ENCODE measurements at places on chromosomes 7 and 10.

DNA sequence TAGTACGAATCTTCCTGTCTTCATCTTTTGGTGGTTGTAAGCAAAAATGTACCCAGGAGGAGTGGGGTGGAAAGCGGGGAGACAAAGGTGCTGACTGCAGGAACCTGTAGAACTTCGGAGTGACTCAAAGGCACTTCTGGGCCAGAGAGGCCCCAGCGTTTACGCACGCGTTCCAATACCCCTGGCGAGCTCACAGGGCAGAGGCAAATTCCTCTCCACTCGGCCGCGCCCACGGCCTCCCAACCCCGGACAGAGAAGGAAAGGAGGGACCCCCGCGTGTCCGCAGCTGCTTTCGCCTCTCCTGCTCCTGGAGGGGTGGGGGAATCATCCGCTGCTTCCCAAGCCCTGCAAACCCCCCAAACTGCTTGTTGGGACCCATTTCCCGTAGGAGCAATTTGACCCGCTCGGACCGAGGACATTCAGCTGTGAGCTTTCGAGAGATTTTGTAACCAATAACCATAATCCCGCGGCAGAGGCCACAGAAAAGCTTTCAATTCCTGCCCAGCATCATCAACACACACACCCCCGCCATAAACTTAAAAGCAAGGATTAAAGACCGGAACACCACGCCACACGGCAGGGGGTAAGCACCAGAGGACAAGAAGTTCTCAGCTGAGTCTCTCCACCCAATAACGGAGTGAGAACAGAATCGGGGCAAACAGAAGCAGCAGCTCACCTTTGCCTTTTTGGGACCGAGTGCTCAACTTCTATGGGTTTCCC, 2.3 kb downstream of the IGF2BP3 start:
- DNase-seq = no peak

GRCh38 chr10:72323771-72324191, 30.9 kb downstream of the DNAJB12 start:
- DNase-seq = no peak

DNA sequence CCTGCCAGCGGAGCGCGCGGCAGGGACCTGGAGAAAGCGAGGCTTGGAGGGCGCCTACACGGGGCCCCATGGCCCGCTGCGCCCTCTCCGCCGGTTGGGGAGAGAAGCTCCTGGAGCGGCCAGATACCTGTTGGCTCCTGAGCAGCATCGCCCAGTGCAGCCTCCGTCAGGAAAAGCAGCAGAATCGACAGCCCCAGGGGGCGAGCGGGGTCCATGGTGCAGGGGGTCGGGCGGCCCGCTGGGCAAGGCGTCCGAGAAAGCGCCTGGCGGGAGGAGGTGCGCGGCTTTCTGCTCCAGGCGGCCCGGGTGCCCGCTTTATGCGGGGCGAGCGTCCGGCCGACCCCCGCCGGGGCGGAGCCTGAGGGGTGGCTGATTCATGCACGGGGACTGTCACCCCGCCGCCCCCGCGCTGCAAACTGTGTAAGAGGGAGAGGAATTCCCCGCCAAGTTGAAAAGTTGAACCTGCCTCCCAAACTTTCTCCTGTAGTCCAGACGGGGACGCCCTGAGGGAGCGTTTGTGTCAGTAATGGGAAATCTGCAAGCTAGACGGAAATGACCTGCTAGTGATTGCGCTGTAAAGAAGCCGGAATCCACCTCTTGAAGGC, at the start of gene TFPI2:
TSS of gene TFPI2 (minus strand) at position 290 of the 605 bp plus-strand sequence. CDS start at position 215, 75 bp downstream.
- no peak for DNase-seq

DNA sequence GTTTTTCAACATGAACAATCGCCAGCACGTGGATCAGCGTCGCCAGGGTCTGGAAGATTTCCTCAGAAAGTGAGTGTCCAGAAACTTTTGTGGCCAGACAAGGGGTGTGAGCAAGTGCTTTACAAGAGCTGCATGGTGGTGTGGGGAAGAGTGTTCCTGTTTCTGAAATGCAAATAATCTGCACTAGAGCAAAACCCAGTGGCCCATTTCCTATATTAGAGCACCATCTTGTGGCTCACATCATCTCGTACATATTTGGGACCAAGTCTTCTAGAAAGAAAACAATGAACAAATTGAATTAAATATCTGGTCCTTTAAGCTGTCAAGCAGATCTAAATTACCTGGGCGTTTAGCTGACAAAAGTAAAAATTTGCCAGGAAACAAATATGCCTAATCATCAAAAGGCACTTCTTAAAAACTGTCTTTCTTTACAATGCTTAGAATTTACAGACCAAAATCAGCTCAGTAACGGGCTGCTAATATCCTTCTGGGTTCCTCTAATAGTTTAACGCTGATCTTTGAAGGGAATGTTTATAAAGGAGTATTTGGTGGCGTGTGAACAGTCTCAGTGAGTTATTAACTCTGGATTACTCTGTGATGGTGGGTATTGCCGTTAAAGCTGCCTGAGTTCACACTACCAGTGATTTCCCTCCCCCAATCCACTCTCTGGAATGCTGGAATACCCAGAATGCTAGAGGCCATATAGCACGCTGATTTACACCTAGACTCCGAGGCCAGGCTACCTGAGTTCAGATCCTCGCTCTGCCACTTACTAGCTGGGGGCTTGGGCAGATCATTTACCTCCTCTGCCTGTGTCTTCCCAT, 73.6 kb downstream of the SNX10 start:
- DNase-seq = peak; percentile 25

- DNase-seq = no peak
Measured at GRCh38 chr7:45104844-45105587, 6.5 kb downstream of the TBRG4 start.

- no peak for DNase-seq
Measured at GRCh38 chr7:125336326-125336725, 406.7 kb upstream of the POT1 start.

DNA sequence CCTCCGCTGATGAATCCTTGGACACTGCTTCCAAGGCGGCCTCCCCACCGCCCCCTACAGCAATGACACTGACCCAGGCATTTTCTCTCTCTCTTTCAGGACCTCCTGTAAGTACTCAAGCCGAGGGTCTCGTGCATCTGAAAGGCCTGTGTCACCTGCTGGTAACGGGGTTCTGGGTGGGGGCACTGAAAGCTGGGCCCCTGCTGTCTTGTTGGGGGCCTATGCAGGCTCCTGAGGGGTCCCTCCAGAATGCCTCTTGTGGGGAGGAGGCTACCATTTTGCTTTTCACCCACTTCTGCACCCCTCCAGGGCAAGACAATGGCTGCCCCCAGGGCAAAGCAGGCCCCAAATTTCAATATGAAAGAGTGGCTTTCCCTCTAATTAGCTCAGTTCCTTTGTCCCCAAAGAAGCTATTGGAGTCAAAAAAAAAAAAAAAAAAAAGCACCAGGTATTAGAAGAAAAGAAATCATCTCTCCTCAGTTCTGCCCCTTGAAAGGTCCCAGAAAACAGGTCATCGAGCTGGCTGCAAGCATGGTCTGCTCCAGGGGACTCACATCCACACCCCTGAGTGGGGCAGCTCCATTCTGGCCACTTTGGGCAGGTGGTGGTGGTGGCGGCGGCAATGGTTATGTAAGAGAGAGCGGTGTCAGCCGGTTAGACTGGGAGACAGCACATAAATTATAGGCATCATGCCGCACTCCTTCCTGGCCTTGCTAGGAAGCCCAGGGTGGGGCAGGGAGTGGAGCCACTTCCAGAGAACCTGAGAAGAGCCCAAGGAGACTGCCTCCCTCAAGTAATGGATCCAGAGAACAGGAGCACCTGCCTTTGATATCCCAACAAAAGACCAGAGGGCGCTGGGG, 66.2 kb downstream of the COL13A1 start:
- no peak for DNase-seq

DNA sequence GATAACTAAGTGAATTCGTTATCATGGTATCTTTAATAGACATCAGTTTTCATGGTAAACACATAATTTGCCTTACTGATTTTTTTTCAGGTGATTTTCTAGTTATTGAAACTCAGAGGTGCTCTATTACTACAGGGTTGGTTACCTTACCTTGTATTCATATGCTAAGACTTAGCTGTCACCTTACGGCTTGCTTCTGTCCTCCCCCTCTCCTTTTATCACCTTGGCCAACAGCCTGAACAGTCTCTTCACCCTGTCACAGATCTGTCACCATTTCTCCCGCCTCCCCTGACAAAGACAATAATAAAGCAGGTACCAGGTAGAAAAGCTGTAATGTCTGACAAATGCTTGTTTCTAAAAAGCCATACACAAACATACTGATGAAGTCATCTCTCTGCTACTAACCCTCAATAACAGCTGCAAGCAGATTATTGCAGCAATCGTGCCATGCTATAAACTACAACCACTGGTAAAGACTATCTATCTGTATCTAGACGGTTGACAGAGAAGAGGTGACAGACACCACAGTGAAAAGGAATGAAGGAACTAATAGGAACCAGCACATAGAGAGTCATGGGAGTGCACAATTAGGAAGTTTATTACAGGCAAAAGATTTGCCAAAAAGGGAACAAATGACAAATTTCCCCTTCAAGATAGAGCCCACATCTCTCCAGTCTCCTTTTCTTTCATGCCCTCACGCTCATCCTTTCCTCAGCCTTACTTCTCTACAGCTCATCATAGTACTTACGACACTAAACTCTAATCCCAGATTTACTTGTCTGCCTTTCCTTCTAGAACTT, 57.2 kb downstream of the ARHGAP12 start:
- DNase-seq = no peak

DNA sequence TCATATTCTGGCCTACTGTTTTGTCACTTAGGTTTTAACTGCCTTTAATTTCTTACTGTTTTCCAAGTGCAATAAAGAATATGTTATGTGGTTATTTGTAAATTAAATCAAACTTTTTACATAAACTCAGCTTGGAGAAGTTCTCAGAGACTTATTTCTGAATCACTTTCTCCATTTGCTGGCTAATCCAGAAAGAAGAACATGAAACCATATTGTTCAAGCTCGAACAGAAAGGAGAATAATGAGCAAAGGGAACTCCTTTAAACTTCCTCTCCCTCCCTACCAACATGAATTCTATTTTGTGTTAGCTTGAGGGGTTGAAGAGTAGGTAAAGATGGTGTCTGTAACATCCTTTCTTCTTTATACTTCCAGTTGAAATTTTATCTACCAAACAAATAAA, 52.3 kb downstream of the SHTN1 start:
- DNase-seq = no peak

- DNase-seq = no peak
Measured at GRCh38 chr7:148395352-148395811, 195.2 kb upstream of the C7orf33 start.

DNA sequence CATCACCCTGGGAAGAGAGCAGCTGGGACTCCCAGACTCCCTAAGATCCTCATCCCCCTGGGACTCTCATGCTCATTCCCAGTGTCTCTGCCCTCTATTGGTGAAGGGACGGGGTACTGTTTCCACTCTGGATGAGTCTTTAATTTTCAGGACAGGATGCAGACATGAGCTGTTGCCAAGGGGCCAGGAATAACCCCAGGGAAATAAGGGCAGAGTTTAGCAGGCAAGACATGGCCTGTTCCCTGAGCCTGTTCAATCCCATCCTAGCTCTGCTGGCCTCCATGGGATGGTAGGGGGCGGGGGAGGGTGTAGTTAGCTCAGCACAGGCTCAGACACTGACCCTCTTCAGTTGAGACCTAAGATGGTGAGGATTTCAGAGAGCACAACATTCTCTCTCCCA, 14.0 kb downstream of the C10orf105 start:
- no peak for DNase-seq

DNA sequence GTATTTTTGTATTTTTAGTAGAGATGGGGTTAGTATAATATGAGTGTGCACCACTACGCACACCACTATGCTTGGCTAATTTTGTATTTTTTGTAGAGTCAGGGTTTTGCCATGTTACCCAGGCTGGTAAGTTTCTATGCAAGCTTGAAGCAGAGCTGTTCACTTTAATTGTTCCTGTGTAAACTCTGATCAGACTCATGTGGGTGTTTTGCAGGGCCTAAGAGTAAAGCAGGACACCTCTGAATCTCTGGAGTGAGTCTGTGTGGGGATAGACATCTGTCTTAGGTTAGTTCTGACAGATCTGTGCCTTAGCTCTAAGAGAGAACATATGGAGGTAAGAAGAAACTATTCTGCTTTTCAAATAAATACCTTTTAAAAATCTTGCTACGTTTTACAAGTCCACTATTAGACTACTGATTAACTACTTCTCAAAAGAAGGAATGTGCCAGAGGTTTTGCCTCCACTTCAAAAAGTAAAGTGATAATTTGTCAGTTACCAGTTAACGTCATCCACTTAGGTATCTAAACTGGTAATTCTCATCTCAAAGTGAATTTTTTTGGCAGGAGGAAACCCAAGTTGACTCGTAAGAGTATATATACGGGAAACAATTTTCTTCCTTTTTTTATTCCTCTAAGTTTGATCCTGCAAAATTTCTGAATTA, 1.1 kb downstream of the COL17A1 start:
- DNase-seq = no peak

DNA sequence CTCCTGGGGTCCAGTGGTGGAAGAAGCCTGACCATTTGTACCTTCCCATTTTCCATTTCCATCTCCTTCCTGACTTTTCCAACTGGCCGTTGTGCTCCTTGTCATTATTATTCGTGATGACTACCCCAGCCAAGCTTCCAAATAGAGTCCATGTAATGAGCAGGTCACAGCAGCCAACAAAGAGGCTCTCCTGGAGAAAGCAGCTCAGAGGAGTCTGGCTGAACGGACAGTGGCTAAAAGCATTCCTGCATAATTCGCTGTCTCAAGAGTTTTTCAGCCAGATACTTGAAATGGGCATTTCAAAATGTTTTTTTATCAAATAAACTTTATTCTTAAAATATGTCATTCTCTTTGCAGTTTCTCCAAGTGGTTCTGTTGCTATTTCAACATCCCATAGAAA, 458.6 kb downstream of the INHBA start:
- no peak for DNase-seq

DNA sequence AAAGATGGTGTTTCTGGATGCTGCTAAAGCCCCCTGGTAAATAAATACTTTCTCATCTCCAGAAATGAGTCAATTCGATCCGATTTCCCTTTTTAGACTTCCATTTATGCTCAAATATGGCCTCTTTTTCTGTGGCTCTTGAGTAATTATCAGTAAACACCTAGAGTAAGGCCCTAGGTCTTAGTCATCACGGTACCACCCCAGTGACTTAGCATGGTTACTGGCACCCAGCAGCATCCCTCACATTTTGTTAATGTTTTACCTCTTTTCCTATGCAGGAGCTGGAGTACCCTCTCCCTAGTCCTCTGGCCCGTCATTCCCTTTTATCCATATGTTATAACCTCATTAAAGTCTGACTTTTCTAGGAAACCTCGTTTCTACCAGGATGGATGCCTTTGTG, 19.5 kb downstream of the CHN2 start:
- DNase-seq = no peak
